ENCODE measurements at places on chromosomes 7 and 10. TPM values are rescaled to one million over a fixed set of nuclear protein-coding genes. Genes with fewer than 3 reads are reported as not detected.

Gene C7orf57
- not detected for polyA plus RNA-seq

Gene SEMA3D
- 0.75 TPM for polyA plus RNA-seq

Gene AKR1D1
- not detected for polyA plus RNA-seq

Gene HOXA11
- 0.11 TPM for polyA plus RNA-seq

Gene IPMK
- polyA plus RNA-seq, result 2.3 TPM

Gene MRLN
- polyA plus RNA-seq, result not detected

Gene MINDY4
- polyA plus RNA-seq, result 6.9 TPM

Gene FAM180A
- 4.4 TPM for polyA plus RNA-seq

Gene AFAP1L2
- polyA plus RNA-seq, result 19.5 TPM

Gene ARID5B
- 24.0 TPM for polyA plus RNA-seq

Gene EGR2
- 2.0 TPM for polyA plus RNA-seq
